Activated T-cell treated with anti-CD3 and anti-CD28 coated beads for 4 hours (primary cell): ENCODE measurements at places on chromosomes 1 and 21.

- no peak for DNase-seq
These were observed 7.3 kb downstream of the KDM1A start for GRCh38 chr1:23026568-23026967.

DNA sequence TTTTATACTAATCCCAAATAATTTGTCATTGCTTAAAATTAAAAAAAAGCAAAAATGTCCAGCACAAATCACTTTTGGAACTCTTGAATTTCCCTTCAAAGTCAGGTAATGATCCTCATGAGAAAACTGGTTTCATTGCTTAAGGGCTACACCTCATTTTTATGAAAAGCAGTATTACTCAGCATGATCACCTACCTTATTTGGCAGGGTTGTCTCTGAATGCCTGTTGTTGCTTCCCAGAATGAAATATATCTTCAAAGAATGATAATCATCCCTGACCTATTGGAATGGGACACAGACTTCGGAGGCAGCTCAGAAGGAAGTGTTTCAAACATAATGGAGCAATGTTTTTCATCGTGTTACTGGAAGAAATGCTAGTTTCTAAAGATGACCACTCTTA lies 29.7 kb downstream of the C1orf21 start:
- no peak for DNase-seq

- DNase-seq: no peak
These were observed 28.7 kb upstream of the HMGN1 start for GRCh38 chr21:39377444-39378050.

DNA sequence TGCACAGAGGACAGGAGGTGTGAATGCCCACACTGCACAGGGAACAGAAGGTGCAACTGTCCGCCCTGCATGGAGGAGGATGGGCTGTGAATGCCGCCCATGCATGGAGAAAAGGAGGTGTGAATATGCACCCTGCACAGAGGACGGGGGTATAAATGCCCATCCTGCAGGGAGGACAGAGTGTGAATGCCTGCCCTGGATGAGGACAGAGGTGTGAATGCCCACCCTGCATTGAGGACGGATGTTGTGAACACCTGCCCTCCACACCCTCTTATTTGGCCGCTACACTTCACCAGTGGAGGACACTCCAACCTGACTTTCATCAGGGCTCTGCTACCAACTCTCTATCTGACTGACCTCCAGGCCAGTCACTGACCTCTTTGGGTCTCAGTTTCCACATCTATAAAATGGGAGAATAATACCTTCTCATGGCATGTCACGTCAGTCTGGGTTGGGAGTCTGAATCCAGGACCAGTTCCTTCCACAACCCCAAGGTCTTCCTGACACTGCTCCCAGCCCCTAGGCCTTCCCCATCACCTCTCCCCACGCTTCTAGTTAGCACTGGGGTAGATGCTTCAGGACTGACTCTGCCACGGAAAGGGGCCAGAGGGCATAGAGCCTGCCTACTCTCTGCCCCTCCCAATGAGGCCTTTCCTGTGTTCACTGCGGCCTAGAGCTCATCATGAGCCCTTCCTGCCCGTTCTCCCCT lies 28.4 kb downstream of the ZBTB17 start:
- DNase-seq: no peak

GRCh38 chr1:29519788-29520110 lies 283.4 kb downstream of the PTPRU start:
- no peak for DNase-seq

GRCh38 chr1:221161571-221162041 lies 282.4 kb downstream of the HLX start:
- no peak for DNase-seq

GRCh38 chr1:15290382-15290781 lies 43.4 kb downstream of the FHAD1 start:
- DNase-seq: peak; percentile 6

DNA sequence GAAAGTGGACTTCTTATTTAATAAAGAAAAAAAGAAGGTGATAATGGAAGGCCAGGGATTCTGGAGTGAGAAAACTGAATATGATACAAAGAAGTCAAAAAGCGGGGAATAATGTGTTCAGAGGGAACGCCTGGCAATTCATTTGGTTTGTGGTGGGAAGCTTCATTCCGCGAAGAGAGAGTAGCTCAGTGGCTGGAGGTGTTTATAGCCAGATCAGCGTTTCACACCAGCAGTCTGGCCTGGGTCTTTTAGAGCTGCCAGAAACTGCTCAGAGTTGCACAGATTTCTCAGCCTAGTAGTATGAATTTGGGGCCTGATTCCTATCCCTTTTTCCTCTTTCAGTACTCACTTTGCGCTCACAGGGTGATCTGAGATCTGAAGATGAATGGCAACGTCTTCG lies 67.8 kb upstream of the IPO9 start:
- no peak for DNase-seq
